ENCODE measurements at places on chromosomes 3 and 15. TPM values are rescaled to one million over a fixed set of nuclear protein-coding genes. Genes with fewer than 3 reads are reported as not detected.

HACL1 gene
- 23.7 TPM for total RNA-seq

ANKRD34C gene
- total RNA-seq, result not detected

ALDH1A3 gene
- 18.9 TPM for total RNA-seq

C3orf49 gene
- not detected for total RNA-seq

ABHD17C gene
- 29.0 TPM for total RNA-seq

SV2B gene
- 0.09 TPM for total RNA-seq

GOLGA8J gene
- total RNA-seq, result not detected

GCSAM gene
- total RNA-seq, result not detected

TMEM212 gene
- total RNA-seq, result not detected

CDCP1 gene
- total RNA-seq, result 9.5 TPM

GOLGA8T gene
- 1.6 TPM for total RNA-seq

MNS1 gene
- total RNA-seq, result 2.7 TPM

ZFAND6 gene
- 99.0 TPM for total RNA-seq
